ENCODE measurements at places on chromosomes 11 and 22. TPM values are rescaled to one million over a fixed set of nuclear protein-coding genes. Genes with fewer than 3 reads are reported as not detected.

The DEUP1 gene
- polyA plus RNA-seq, result not detected

DNA sequence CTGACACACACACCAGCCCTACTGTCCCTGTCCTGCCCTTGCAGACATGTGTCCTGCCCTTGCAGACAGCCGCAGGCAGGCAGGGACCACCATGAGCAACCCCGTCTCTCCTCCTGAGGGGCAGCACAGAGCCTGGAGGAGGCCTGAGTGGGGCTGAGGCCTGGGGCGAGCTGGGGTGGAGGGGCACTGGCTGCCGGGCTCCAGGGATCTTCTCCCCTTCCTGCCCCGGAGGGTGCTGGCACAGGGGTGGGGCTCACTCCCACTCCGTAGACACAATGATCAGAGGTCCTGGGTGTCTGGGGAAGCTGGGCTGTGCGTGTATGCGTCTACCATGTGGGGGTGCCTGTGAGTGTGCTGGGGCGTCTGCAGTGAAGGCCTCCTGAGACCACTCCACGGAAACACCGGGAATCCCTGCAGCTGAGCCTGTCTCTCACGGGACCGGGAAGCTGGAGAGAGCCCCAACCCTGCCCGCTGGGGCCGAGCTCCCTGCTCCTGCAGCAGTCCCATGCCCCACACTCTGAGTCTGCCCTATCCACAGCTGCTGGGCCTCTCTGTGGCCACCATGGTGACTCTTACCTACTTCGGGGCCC is 588 bp downstream of the TSPAN32 start:
- no peak for DNase-seq

The TYR gene
- 1.5 TPM for polyA plus RNA-seq

DNA sequence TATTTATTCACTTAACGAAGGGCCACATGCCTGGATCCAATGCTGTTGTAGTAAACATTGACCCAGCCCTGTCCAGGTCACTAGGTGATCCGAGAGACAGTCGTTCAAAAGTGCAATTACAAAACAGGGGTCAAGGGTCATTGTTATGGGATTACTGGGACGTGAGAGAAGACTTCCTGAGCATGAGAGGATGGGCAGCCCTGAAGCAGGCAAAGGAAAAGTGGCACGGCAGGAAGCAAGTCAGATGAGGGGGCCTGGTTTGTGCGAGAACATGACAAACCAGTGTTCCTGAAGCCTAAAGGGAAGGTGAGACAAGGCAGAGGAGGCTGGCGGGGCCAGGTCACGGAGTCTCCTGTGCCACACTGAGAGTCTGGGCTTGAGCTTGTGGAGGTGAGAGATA is 15.8 kb upstream of the MMP20 start:
- no peak for DNase-seq

DNA sequence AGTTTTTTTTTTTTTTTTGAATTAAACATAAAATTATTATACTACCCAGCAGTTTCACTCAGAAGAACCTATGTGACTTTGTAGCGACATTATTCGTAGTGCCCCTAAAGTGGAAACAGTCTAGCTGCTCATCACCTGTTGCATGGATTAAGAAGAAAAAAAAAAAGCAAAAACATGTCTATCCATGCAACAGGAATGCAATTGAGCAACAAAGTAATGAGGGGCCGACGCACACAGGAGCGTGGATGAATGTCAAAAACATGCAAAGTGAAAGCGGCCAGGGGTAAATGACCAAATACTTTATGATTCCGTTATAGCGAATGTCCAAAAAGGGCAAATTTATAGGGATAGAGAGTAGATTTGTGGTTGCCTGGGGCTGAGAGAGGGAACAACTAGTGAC is 16.3 kb downstream of the MYO18B start:
- no peak for DNase-seq

The DNAJB7 gene
- 0.76 TPM for polyA plus RNA-seq

The SLC25A45 gene
- polyA plus RNA-seq, result 4.2 TPM

GRCh38 chr22:50531962-50532674 is 2.3 kb upstream of the TYMP start:
- peak; percentile 83 for DNase-seq

- DNase-seq, result peak; percentile 60
These were observed 83.2 kb upstream of the EED start for GRCh38 chr11:86161336-86161735.

The ZP1 gene
- polyA plus RNA-seq, result not detected

The CCDC87 gene
- polyA plus RNA-seq, result 0.11 TPM

All from muscle of leg (tissue), 16 donors.